ENCODE measurements at places on chromosomes 5 and 9.
A peak's percentile ranks its signal among the peaks of the same experiment; 100 is the strongest.

GRCh38 chr9:24245988-24246387 lies 299.7 kb downstream of the IZUMO3 start:
- peak; percentile 23 for DNase-seq

DNA sequence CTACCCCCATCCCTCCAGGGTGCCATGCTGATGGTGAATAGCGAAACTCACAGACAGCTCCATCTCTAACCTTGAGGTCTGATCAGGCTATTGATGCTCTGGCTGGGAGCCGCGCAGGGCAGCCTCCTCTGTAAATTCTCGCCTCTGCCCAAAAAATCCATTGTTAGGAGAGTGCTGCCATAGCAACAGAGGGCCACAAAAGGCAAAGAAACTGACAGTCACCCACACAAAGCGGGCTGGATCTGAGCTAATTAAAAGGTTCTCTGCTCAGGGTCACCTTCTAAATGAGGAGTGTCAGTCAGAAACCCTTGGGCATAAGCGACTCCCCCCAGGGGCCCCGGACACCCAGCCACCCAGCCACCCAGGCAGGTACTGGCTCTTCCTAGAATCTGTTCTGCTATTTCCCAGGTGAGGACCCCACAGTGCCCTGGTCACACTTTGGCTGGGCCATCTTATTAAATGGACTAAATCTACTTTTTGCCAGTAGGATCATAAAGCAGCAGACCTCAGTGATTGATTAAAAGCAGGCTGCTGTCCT lies 126.7 kb downstream of the MED10 start:
- DNase-seq: no peak

GRCh38 chr5:112350626-112351025 lies 68.5 kb downstream of the EPB41L4A start:
- no peak for DNase-seq

GRCh38 chr9:115008536-115009270 lies 78.3 kb upstream of the TNFSF8 start:
- DNase-seq: no peak

DNA sequence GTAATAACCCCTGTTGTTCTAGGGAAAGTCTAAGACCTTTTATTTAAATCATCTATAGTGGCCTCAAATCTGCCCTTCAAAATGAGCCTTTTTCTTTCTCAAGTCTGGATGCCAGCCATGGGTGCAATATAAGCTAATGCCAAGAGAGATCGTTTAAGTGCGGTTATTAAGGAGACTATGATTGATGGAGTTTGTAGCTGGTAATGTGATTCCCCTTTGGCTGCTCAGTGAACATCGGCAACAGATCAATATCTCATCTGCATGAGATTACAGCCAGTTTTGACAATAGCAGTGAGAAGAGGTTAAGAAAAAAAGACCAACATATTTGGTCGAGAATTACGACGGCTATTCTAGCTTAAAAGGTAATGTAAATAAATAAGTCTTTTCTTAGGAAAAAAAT lies 1049.4 kb upstream of the NUDT12 start:
- no peak for DNase-seq

DNA sequence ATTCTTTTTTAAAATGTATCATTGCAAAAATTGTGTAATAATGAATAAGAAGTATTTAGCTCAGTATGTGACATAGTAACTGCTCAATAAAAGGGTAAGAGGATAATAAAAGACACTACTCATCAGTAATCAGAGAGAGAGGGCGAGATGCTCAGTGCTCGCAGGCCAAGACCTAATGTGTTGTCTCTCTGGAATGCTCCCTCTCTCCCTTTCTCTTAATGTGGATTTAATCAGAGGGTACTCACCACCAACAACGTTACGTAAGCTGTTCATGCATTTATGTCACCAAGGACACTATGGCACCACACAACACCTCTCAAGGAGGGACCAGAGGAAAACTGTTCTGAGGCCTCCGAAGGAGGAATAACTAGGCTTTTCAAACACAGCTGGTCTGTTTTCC lies 42.5 kb downstream of the WHRN start:
- DNase-seq: no peak

GRCh38 chr9:122370869-122371755 lies at the start of gene PTGS1:
PTGS1 (plus strand) TSS chr9:122371024; CDS start chr9:122371085, 61 bp downstream.
- DNase-seq: peak; percentile 31

DNA sequence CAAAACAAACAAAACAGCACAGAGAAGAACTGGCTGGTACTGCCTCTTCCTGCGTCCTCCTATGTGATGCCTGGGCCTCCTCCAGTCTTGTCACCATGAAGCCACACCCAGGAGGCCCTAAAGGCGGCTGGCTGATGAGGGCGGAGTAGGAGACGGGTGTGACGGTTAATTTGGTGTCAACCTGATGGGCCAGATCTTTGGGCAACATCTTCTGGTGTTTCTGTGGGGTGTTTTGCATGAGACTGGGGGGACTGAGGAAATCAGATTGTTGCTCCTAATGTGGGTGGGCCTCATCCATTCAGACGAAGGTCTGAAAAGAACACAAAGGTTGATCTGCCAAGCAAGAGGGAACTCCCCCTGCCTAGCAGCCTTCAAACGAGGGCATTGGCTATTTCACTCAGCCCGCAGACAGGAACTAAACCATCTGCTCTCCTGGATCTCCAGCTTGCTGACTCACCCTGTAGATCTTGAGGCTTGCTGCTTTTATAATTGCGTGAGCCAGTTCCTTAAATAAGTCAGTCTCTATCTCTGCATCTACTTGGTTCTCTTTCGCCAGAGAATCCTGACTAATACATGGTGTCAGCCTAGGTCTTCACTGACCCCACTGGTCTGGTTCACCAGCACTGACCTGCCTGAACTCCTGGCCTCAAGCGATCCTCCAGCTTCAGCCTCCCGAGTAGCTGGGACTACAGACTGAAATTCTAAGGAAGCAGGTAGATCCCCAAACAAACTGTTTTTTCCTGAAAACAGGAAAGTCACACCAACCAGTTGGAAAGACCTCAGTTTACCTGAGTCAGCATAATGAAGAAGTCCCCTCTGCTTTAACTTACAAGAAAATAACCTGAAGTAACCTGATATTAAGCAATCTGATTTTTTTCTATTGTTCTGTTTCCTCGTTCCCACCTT lies 12.8 kb upstream of the ZFP62 start:
- no peak for DNase-seq

GRCh38 chr9:88535226-88536022 lies 446 bp downstream of the NXNL2 start:
- peak; percentile 46 for DNase-seq

DNA sequence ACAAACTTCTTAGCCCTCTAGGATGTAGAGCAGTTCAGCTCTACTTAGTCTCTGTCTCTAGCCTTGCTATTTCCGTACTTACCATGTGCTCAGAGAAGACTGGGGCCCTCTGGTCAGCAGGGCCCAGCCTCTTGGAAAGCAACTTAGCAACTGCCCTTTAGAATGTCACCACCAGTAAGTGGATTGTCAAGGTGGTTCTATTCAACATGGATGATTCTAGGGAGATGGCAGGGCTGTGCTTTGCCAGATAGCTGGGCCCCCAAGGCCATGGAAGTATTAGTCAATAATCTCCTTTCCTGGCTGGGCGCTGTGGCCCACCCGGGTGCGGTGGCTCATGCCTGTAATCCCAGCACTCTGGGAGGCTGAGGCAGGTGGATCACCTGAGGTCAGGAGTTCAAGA lies 177.6 kb upstream of the MVB12B start:
- no peak for DNase-seq

GRCh38 chr5:123209502-123210027 lies 120.5 kb downstream of the PRDM6 start:
- DNase-seq: peak; percentile 61

DNA sequence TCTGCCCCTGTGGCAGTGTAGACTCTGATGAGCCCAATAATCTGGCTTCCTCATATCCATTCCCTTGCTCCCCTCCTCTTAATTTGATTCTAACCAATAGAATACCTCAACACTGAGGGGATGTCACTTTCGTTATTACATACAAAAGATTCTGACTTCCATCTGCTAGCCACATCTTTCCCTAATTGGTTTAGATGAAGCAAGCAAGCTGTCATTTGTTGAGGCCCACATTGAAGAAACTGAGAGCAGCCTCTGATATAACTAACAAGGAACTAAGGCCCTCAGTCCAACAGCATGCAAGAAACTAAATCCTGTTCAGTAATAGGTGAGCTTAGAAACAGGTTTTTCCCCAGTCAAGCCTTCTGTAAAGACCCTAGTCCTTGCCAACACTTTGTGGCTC lies 5.8 kb downstream of the ADAMTS6 start:
- DNase-seq: no peak

- DNase-seq: no peak
Observed at GRCh38 chr9:84224246-84224645, 116.3 kb downstream of the SLC28A3 start.

DNA sequence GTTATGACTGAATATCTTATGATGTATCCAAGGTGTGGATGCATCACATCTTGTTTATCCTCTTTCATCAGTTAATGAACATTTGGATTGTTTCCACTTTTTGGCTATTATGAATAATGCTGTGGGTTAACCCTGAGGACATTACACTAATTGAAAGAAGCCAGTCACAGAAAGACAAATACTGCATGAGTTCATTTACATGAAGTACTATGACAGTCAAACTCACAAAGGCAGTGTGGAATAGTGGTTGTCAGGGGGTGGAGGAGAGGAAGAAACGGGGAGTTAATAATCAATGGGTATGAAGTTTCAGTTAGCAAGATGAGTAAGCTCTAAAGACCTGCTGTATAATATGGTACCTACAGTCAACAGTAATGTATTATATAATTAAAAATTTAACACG lies 409.4 kb upstream of the CTNND2 start:
- DNase-seq: no peak

DNA sequence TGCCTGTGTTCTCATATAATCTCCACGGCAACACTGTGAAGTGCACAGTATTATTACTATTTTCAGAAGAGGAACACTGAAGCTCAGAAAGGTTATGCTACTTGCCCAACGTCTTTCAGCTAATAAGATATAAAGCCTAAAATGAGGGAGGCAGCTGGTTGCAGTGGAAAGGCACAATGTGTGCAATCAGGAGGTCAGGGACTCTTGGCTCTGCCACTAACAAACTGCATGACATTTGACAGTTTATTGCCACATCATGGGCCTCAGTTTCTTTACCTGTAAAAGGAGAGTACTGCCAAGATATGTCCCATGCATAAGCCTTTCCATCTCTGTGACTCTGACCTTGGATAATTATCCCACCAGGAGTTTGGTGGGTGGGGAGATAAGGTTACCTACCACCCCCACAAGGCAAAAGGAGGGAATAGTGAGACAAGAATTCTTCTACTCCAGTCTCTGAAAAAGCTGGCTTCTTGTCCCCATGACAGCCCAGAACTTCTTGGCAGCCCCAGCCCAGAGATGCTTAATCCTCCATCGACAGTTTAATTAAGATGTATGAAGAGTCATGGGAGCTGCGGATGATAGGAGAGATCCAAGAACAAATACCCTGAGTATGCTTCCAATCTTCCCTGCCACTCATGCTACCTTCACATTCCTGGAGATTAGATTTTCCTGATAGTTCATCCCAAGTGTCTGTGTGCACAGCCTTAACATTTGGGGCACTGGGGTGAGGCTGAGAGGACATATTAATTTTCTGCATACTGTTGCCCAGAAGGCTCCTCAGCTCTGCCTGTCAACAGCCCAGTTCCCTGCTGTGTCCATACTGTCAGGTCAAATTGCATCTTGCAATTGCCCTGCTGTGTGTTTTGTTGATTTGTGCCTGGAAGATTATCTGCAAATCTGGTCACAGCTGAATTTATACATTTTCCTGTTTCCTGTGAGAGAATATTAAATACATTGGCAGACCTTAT lies 271.2 kb downstream of the FAM114A2 start:
- no peak for DNase-seq

All from LoVo (cell line).